Astrocyte (in vitro differentiated cells and primary cell): ENCODE measurements at places on chromosomes 6 and 20.
A peak's percentile ranks its signal among the peaks of the same experiment; 100 is the strongest.

- DNase-seq = peak; percentile 73
Measured at GRCh38 chr6:148611213-148611612, 135.6 kb upstream of the UST start.

DNA sequence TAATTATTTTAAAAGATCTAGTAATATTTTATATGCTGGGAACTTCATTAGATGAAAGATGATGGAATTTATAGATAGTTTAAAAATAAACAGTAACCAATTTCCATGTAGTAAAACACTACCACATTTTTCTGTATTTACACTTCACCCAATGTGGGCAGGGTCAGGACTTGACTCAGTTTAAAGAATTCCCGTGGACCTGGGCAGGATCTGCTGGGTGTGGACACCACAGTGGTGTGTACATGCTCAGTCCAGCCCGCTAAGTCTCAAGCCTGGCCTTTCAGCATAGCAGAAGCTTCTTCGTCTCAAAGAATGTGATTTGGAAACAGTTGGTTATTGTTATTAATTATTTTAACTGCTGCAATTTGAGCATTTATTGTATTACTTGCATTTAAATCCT lies 364.2 kb downstream of the SYNE1 start:
- peak; percentile 61 for DNase-seq

DNA sequence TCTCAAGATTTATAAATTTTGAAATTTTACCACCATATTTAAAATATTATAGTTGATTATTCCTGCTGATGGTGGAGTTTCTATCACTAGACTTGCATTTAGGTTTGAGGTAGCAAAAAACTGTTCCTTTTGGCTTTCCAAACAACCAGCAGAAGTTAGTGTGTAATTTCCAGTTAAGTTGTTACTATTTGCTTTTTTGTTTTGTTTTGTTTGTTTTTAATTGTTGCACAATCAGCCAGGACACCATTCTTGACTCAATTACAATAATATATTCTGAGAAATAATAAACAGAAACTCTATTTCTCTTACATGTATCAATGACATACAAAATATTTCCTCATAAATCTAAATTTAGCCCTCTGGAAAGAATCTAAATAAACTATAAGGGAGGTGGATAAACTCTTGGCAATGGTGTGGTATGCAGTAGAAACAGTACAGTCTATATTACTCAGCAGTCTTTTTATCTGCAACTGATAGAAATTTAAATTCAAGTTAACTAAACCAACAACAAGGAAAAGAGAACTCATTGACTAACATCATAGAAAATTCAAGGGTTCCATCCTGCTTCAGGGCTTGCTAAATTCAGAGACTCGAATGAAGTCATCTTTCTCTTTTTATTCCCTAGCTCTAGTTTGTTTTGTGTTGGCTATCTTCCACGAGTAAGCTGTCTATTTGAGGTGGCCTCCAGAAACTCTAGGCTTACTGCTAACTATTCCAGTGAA lies 19.4 kb upstream of the COL19A1 start:
- DNase-seq = no peak

DNA sequence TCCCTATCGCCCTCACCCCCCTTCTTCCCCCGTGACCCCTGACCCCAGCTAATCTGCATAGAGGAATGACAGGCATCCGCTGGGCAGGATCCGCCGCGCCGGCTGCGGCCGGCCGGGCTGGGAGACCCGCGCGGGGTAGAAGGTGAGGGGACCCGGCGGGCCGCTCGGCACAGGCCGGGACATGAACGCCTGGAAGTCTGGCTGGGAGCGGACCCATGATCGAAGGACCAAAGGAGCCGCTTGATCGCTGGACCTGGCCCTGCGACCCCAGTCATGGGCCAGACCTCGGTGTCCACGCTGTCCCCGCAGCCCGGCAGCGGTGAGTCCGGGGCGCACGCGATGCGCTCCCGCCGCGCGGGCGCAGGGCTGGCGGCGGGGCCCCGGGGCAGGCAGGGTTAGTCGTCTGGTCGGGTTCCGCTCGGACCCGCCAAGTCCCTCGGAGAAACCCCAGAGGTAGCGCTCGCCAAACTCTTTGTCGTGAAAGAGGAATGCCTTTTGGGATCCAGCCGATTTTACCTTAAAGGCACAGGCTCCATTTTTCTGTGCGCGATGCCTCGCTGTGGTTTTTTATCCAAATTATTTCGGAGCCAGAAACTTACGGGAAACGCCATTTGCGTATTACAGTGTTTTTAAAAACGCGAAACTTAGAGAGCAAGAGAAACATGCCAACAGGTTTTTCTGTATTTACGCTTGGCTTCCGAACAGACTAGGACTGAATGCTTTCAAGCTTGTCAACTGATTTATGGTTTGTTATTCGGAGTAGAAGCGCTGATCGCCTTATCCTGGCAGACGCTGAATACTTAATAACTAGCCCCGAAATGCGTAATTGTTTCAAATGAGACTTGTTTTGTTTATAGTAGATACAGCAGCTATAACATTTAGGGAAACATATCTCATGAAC lies at the start of gene PHACTR2:
TSS of gene PHACTR2 (plus strand) at position 75 of the 901 bp plus-strand sequence. CDS start at position 274, 199 bp downstream.
- DNase-seq = peak; percentile 73

- no peak for DNase-seq
Measured at GRCh38 chr20:63483834-63484233, 11.4 kb upstream of the KCNQ2 start.
